ENCODE measurements at places on chromosomes 11 and 22.
A peak's percentile ranks its signal among the peaks of the same experiment; 100 is the strongest.

- no peak for DNase-seq
These were observed 309.6 kb downstream of the OPCML start for GRCh38 chr11:133222425-133223330.

DNA sequence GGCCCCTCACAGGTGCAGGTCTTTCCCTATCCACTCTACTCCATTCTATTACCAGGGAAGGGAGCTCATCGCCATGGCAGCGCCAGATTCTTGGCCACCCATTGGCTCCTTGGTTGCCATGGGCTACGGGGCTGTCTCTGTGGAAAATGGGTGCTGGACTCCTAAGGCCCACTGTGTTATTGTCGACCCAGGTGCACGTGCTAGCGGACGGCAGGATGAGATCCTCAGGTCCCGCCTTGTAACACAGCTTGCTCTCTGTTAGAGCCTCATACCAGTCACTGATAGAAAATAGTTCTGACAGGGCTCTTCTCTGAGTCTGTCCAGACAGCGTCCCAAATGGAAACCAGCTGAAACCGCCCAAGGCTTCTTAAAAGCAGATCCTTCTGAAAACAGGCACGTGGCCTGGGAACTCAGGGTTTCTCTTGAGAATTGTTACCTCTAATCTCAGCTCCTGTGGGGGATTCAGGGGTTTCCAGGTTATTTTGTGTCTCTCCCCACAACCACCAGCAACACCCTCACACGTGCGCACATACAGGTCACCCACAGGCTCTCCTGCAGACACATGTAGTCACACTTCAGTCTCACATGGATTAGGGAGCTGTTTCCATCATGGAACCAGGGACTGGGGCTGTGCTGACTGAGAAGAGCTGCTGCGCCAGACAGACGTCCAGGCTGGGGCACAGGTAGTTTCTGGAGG, 1.5 kb downstream of the TUB start:
- DNase-seq, result no peak

DNA sequence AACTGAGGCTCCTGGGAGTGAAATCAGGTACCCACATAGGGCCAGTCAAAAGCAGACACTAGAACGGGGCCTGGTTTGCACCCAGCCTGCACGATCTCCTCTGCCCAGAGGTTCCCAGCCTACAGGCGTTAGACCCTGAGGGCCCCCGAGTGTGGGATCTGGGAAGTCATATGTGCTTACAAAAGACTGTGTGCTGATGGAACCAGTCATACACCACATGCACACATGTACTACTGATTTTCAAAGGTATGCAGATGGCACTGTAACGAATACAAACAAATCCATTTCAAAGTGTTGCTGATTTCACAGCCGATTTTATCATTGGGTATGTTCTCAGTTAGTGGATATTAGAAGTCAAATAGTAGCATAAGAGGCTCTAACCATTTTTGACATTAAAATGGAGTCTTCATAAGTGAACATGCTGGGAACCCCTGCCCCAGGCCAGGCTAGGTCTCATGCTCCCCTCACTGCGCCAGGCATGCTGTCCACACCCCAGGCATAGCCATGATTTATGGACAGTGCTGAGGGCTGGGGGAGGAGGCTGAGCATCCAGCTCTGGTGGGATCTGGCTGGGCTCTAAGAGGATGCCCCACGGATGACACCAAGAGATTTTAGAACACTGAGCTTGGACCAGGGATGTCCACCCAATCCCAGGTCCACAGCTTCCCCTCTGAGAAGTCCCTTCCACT, 38.6 kb upstream of the LRRC32 start:
- no peak for DNase-seq

DNA sequence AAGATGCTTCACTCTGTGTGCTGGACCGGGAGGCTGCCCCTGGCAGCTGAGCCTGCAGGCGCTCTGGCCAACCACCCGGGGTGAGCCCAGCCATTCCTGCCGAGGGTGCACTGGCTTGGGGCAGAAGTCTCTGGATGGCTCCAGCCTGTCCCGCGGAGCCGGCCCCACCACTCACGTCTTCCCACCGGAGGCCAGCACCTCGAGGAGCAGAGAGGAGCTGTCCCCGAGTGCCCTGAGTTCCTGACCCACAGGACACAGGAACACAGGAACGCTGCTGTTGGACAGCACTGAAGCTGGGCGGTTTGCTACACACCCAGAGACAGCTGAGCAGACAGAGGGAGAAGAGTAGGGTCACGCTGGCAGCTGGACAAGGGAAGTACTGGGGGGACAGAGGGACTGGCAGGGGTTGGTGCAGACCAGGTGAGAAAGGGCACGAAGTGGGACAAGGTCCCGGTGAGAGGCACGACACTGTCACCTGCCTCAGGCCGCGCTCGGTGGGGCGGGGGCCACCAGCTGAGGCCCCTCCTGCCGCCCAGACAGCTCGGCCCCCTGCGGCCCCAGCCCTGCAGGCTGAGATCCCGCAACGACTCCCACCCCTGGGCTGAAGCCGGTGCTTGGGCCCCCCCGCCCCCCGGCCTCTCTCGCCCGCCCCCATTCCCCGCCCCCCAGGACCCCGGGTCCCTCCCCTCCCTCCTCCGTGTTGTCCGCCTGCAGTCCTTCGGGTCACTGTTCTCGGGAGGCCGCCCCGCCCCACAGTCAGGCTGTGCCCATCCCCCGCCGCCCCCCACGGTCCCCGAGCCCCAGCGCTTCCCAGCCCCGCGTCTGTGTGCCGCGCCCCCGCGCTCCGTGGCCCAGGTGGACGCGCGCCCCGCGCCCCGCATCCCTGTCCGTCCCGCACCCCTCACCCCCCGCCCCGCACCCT, 624 bp upstream of the B4GALNT4 start:
- no peak for DNase-seq

DNA sequence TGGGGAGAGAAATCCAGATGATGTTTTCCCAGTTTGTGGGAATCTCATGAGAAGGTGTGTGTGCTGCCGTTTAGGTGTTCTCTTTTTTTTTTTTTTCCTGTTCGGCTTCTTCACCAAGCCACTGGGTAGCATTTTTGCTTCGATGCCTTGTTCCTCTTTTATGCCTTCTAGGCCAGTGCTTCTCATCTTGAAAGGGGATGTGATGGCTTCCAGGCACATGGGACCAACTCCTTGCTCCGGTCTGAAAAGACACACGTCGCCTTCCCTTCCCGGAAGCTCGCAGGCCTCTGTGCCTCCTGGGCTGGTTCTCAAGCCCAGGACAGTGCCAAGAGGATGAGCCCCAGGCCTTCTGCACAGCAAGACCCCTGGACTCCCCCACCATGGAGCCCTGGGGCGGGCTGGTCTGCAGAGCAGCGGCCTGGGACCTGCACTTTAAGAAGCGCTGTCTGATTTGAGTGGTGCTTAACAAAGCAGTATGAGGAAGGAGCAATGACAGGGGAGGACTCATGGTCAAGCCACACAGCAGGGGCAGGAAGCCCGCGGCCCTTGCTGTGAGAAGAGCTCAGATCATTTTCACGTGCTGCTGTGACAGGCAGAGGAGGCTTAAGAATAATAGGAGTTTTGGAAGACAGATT, 158.8 kb downstream of the MPPED1 start:
- DNase-seq, result peak; percentile 14

DNA sequence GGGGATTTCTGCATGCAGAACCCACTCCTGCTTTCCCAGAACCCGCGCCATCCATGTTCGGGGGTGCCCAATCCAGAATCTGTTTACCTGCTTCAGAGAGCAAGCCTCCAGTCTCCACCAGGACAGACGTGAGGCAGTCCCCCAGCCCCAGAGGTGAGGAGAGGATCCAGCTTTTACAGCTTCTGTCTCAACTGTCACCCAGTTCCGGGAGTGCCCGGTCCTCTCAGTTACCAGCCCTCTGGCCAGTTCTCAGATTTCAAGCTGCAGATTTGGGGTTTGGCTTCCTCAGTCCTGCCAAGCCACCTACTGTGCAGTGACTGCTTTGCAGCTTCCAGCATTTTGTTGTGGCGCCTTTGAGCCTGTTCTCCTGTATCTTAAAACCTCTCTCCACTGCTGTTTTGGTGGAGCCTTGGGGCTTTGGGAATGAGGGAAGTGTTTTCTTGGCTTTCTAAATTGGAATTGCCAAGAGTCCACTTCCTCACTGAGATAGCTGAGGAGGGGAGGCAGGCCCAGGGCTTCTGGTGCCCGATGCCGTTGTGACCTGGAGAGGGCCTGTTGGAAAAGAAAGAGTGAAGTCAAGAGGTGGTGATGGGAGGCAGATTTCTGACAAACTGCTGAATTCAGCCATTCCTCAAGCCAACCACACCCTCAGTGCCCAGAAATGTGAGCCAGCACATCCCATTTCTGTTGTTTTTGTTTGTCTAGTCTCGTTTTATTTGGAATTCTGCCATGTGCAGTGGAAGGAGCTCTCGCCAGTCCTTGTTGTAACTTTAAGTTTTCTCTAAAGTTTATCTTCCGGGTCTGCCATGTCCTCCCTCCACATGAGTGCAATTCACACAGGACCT, 513.4 kb downstream of the TBC1D22A start:
- no peak for DNase-seq

DNA sequence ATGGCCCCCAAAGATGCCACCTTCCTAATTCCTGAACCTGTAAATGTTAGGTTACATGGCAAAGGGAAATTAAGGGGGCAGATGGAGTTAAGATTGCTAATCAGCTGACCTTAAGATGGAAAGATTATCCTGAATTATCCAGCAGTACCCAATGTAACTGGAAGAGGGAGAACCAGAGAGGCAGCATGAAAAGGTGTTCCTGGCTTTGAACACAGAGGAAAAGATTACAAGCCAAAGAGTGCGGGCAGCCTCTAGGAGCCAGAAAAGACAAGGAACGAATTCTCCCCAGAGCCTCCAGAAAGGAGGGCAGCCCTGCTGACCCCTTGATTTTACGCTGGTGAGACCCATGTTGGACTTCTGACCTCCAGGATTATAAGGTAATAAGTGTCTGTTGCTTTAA, 15.1 kb upstream of the THRSP start:
- no peak for DNase-seq

DNA sequence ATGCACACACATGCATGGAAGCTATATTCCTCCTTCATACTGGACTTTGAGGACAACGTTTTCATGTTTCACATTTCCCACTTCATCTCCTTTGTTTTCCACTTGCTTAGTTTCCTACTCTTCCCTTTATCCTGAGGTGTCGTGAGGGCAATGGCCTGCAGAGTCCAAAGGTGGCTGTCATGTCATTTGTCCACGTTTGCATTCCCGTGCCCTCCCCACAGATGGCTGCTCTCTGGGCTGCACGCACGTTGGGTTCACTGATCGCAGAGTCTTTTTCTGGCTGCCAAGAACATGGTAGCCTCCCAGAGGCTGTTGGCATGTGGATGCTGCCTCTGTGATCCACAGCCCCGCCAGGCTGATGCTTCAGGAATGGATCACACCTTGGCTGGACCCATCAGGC, 256.0 kb downstream of the ST3GAL4 start:
- no peak for DNase-seq

DNA sequence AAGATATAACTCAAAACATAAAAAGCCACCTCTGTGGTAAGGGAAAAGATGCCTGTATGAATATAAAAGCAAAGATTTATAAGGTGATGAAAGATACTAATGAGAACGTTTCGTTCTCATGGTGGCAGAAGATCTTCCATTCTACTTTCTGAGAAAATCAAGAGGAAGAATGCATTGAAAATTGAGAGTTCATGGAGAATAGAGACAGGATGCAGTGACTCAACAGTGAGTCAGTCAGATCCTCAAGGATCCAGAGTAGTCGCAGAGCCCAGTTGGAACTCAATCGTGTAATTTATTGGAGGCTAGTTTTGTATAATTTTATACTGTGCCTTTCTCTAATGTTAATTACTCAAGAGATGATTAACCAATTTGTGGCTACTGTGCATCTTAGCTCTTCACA, 73.3 kb downstream of the ENTHD1 start:
- no peak for DNase-seq

DNA sequence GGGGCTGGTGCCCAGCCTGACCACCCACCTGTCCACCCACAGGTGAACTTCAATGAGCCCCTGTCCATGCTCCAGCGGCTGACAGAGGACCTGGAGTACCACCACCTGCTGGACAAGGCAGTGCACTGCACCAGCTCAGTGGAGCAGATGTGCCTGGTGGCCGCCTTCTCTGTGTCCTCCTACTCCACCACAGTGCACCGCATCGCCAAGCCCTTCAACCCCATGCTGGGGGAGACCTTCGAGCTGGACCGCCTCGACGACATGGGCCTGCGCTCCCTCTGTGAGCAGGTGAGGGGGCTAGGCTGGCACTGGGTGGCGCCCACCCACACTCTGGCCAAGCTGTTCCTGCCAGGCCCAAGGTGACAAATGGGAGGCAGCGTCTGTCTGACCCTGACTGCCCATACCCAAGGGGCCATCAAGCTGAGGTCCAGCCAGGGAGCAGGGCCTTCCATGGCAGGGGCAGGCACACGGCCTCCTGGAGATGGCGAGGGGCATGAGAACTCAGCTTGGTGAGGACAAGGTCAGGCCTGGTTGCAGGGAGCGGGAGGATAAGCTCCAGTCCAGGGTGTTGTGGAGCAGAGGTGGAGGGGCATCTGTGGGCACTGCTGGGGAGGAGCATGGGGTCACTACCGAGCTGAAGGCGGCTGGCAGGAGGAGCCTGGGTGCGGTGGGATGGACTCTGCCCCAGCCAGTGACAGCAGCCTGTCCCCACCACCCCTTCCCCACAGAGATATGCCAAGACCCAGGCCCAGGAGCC, 77.7 kb downstream of the MORC2 start:
- DNase-seq, result peak; percentile 9

GRCh38 chr11:44005063-44005701, 42.6 kb upstream of the ACCSL start:
- no peak for DNase-seq

DNA sequence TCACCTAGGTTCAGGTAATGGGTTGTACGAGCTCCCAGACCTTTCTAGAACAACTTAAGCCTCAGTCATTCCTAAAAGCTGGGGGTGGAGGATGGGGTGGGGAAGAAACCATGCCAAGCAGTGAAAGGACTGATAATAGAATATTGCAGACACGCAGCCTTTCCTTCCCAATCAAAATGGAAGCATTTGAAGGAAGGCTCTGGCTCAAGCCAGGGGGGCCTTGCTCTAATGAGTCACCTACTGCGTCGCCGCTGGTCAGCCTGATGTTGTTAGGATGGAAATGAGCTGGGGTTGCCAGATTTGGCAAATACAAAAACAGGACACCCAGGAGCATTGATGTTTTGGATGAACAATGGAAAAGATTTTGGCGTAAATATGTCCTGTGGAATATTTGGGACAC, 6.2 kb downstream of the SYT12 start:
- DNase-seq, result no peak

- DNase-seq, result no peak
These were observed 3.9 kb downstream of the TENM4 start for GRCh38 chr11:79436919-79437277.

GRCh38 chr11:127109796-127110480, 109.4 kb upstream of the KIRREL3 start:
- DNase-seq, result no peak

DNA sequence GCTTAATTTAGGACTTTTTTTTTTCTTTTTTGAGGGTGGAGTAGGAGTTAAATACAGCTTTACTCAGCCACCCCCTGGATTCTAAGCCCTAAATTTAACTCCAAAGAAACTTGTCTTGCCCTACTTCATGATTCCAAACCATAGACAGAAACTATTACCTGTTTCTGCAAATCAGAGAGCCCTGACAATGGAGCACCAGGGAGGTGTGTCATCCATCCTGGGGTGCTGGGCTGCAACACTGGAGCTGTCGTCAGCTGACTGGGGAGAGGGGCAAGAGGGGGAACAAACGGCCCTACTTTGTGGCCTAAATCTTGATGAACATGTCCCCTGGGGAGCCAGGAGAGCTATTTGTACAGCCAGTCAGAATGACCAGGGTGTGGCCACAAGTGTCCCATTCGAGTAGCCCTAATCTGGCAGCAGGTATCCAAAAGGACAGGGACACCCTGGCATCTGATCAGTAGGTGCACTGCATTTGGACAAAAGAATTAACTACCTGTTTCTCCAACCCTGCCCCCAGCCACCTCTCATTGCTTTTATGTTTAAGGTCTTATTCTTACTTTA, 50.8 kb downstream of the PLEKHA7 start:
- DNase-seq, result no peak
